ENCODE measurements at places on chromosomes 1 and 21. TPM values are rescaled to one million over a fixed set of nuclear protein-coding genes. Genes with fewer than 3 reads are reported as not detected.

DNA sequence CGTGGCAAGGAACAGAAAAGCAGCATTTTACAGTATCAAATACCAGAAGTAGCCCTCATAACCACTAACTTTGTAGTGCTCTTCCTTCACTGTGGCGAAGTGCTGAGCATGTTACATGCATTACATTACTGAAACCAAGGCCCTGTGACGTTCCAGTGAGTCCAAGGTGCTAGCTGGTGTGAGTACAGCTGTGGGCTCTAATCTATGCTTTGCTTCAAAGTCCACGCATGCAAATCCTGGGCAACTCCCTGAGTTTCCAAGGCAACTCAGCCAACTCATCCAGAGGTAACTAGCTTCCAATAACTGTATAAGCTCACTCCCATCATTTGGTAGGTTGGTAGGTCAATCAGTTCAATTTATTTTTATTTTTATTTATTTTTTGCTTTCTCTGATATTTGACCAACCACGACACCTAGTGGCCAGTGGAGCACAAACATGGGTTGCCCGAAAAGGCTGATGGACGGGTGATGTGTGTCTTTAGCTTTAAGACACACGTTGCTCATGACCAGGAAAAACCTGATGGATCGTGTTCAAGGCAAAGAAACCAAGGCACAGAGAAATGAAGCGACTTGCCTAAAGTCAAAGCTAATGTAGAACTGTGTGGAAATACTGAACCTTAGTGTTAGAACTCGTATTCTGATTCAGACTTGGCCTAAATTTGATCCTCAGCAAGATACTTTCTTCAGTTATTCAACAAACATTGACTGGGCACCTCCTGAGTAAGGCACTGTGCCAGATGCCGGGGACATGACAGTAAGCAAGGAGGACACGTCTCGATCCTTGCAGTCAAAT lies 73.0 kb downstream of the GNG12 start:
- DNase-seq: peak; percentile 87

DNA sequence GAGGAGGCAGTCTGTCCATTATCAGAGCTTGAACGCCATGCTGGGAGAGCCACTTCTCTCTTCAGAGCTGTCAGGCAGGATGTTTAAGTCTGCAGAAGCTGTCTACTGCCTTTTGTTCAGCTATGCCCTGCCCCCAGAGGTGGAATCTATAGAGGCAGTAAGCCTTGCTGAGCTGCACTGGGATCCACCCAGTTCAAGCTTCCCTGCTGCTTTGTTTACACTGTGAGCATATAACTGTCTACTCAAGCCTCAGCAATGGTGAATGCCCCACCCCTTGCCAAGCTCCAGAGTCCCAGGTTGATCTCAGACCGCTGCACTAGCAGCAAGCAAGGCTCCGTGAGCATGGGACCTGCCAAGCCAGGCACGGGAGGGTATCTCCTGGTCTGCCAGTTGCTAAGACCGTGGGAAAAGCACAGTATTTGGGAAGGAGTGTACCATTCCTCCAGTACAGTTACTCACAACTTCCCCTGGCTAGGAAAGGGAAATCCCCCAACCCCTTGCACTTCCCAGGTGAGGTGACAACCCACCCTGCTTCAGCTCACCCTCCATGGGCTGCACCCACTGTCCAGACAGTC lies 32.5 kb downstream of the RGS13 start:
- DNase-seq: no peak

DNA sequence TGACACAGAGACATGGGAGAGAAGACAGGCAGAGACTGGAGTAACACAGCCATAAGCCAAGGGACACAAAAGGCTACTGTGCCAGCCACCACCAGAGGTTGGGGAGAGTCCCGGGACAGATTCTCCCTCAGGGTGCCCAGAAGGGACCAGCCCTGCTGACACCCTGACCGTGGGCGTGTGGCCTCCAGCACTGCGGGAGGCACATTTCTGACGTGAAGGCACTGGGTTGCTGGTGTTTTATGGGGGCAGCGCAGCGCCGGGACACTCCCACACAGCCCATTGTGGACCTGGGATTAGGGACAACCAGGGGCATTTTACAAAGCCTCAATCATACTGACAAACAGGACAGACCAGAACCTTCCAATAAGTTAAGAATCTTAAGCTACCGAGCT lies 26.2 kb downstream of the PRDM15 start:
- no peak for DNase-seq

GRCh38 chr1:89807983-89808382 lies 12.8 kb upstream of the LRRC8D start:
- no peak for DNase-seq

The CYP4Z1 gene
- not detected for total RNA-seq

The LRRIQ3 gene
- 0.41 TPM for total RNA-seq
